CD8-positive, alpha-beta memory T cell (primary cell): ENCODE measurements at places on chromosomes 16 and 17. TPM values are rescaled to one million over a fixed set of nuclear protein-coding genes. Genes with fewer than 3 reads are reported as not detected.

- no peak for DNase-seq
Observed at GRCh38 chr17:27974531-27975145, 67.8 kb upstream of the NLK start.

DNA sequence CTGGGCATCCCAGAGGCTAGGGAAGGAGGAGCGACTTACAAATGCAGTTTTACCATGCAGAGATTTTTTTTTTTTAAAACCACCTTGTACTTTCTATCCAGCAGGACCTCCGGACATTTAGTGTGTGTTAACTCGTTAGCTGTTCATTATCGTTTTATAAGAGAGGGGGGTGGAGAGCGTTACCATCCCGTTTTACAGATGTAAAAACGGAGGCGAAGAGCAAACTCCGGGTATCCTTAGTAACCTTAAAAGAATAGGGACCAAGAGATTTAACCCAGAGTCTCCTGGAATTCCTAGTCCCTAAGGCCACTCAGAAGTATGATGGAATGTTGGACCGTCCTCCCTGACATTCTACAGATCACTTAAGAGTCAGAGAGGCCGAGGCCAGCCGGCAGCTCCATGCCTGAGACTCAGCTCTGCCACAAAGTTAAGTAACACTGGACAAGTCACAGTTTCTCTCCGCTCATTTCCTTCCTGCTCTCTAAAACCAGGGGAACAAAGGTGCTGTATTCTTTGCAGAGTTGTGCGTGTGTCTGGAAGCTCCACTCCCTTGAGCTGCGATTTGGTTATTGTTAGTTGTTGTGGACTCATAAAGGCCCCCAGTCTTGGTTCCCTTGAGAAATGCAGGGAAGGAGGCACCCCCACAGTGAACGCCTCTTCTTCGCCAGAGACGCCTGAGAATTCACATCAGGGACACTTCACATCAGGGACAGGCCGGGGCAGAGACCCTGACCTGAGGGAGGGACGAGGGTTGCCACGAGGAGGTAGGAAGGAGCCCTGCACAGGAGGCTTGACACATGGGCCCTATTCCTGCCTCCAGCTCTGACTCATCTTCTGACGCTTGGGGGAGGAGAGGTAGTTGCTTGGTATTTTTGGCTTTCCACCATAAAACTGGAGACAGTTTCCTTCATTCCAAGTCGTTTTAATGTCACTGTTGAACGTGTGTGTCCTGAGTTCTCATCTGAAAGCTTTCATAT, 1.2 kb downstream of the DUSP14 start:
- DNase-seq: no peak

DNA sequence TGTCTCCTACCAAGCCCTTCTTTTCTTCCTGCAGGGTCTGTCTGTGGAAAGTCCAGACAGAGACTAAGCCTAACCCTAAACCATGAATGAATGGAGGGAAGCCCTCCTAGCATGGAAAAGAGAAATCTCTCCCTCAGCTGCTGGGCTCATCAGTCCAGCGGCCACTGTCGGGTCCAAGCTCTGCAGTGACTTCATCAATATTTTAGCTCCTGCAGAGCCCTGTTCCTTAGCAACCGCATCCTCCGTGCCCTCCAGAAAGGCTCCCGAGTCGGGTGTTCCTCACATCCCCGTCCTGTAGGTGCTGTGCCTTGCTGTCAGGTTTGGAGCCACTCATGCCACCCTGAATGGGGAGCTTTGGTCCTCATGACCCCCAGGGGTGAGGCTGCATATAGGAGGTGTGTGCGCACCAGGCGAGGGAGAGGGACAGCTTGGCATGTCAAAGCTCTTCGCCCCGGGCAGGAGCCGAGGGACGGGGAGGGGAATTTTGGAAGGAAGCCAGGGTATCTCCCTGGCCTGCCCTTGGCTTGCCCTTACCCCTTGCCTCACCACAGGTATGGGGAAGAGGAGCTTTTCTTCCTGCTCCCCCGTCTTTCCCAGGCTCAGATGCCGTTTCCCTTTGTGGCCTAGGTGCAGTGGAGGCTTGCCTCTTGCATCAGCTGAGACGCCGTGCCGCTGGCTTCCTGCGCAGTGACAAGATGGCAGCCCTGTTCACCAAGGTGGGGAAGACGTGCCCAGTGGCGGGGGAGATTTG, 23.9 kb downstream of the SGSM2 start:
- no peak for DNase-seq

Gene TBC1D3L
- 6.6 TPM for total RNA-seq

Gene ACSM2B
- not detected for total RNA-seq

Gene NOG
- total RNA-seq: 0.44 TPM

DNA sequence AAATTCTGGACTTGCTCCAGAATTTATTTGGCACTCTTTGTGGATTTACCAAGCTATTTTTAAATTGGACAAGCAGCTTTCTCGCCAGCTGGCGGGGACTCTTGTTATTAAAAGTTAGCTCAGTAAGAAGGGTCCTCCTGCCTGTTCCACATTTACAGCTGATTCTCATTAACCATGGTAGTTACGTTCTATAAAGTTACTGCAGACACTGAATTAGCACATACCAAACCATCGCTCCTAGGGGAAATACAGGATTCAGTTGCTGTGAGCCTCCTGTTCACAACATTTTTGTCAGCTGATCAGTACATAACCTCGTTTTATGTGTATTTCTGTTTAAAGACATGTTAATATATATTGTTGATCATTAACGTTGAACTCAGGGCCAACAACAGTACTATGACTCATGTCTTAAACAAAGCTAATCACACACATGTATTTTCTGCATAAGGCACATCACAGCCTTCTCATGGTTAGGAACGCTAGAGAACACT, 4.2 kb downstream of the LDAF1 start:
- DNase-seq: no peak
